ENCODE measurements at places on chromosomes 5 and 9. TPM values are rescaled to one million over a fixed set of nuclear protein-coding genes. Genes with fewer than 3 reads are reported as not detected.

SH3GL2 gene
- polyA plus RNA-seq = not detected

REXO4 gene
- 19.4 TPM for polyA plus RNA-seq

ADAMTS12 gene
- 5.1 TPM for polyA plus RNA-seq

TAF11L5 gene
- not detected for polyA plus RNA-seq

C1QTNF2 gene
- polyA plus RNA-seq = 1.0 TPM

DNA sequence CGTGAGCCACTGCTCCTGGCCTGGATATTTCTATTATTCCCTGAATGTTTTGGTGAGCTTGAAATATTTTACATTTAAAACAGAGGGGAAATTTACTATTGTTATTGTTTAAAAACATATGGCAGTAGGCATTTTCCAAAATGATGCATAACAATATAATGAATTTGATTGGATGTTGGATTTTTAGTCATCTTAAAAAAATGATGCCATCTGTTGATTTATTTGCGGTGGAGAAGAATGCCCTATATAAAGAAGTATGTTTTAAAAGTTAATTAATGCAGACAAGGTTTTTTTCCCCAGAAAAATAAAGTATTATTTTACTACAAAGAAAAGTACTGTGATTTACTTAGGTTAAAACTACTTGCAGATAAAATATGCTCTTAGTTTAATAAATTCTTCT is 33.4 kb upstream of the ARRDC3 start:
- no peak for DNase-seq

- no peak for DNase-seq
These were observed 107.8 kb upstream of the ADAMTSL1 start for GRCh38 chr9:18366184-18366583.

DNA sequence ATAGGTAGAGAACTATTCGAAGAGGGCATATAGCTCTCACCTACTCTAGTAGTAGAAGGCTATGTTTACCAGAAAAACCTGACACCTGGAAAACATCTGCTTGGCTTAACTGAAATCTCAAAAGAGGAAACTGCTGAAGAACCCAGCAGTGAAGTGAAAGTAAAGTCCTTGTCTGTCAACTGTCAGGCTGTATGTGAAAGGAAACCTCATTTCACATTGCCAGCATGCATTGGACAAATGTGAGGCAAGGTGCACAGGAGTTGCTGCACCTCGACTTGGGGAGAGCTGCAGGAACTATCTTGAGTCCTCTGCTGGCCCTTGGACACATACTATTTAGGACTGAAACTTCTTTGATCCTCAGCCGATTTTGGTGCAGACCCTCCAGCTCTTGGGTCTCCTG is 53.3 kb downstream of the NREP start:
- DNase-seq = no peak

DNA sequence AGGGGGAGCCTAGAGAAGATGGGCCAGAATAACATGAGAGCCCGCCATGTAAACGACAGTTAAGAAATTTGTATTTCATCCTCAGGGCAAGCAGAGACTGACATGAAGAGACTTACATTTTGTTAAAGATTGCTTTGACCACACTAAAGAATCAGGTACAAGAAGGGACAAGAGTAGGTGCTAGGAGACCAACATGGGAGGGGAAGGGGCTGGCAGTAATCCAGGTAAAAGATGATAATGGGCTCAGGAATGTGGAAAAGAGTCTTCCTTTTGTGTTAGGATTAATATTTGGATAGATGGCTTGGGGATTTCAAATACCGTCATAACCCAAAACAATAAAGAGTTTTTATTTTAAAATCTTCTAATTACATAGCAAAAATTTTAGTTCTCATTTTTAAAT is 137.3 kb downstream of the ZNF462 start:
- DNase-seq = no peak

DNA sequence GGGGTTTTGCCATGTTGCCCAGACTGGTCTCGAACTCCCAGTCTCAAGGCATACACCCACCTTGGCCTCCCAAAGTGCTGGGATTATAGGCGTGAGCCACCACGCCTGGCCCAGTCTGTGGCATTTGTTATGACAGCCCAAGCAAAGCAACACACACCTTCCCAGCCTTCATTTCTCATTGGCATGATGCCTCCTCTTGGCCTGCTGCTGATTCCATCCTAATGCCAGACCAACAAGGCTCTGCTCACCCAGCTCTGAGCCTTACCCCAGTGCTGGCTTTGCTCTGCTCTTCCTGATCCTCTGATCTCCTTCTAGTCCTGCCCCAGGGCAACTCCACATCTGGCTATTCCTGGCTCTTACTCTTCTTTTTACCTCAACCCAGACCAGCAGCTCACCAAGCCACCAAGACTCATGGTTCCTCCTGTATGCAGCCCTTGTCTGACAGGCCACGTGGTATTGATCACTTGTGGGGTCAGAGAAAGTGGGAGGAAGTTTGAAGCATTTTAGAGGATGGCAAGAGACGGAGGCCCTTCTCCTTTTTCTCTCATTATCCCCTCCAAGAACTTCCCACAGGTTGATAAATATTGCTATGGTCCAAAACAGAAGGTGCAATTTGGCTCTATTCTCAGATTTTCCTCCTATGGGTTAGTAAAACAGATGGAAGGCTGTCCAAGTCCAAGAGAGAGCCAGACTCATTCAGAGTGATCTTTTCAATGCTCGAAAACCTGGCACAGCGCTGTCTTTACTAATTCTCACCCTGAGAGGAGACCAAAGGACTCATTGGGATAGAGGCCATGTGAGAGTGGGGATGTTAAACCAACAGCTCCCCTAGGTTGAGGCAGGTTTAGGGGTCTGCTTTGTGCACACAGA is 958 bp downstream of the CD180 start:
- no peak for DNase-seq

GRCh38 chr9:37931592-37931991 is 27.7 kb upstream of the SLC25A51 start:
- DNase-seq = no peak

GRCh38 chr9:136306211-136307208 is 2.6 kb upstream of the CCDC187 start:
- DNase-seq = no peak

DNA sequence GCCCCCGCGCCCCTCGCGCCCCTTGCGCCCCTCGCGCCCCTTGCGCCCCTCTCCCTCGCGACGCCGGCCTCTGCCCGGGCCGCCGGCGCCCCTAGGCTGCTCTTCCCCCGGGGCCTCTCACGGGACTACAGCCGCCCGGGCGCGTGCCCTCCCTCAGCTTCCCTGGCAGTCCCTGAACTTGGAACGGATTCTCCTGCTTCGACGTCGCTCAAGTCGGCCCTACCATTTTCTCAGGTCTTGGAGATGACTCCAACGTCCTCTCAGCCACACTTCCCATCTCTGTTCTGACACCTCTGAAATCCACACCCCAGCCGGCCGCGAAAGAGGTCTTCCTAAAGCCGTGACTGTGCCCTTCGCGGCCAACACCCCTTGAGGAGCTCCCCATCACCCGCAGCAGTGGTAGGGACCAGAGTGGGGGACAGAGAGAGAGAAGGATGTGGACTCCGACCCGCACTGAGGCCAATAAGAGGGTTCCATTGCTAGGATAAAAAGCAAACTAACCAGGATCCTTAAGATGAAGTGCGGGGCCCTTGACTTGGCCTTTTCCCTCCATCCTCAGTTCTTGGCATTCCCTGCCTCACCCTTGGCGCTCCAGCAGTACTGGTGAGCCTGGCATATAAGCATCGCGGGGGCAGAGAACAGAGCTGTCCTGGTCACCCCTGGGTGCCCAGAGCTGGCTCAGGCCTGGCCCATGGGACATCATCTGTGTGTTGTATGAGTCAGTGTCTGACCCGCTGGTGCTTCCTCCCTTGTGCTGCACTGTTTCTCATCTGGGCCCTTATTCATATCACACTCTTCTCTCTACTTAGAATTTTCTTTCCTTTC is 38.6 kb upstream of the GARNL3 start:
- peak; percentile 48 for DNase-seq

- DNase-seq = no peak
These were observed 27.1 kb downstream of the RUFY1 start for GRCh38 chr5:179577286-179577960.

GRCh38 chr5:37428044-37428443 is 48.9 kb downstream of the WDR70 start:
- DNase-seq = no peak

DNA sequence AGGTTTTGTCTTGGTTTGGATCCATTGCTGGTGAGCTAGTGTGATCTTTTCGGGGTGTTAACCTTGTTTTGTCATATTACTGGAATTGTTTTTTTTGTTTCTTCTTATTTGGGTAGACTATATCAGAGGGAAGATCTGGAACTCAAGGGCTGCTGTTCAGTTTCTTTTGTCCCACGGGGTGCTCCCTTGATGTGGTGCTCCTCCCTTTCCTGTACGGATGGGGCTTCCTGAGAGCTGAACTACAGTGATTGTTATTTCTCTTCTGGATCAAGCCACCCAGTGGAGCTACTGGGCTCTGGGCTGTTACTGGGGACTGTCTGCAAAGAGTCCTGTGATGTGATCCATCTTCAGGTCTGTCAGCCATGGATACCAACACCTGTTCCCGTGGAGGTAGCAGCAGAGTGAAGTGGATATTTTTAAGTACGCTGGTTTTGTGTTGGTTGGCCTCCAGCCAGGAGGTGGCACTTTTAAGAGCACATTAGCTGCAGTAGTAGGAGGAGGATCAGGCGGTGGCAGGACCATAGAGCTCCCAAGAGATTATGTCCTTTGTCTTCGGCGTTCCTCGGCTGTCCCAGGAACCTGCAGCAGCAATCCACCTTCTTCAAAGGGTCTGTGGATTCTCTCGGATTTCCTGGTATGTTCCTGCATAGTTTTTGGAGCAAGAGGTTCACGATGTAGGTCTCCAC is 27.2 kb downstream of the SCAMP1 start:
- no peak for DNase-seq

DNA sequence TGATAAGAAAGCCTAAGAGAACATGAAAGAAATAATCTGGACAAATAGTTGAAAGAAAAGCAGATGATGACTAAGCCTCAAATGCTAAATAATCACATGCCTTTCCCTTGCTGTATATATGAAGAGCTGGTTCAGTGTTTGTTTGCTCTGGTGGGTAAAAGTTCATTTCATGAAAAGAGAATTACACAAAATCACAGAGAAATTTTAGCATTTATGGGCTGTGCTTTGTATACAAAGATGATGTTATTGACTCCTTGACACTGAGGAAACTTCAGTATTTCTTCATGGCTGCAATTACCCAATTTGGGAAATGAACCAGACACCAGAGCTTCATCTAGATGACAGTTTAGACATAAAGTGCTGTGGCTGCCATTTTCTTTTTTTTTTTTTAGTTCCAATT is 527.2 kb downstream of the NR2F1-AS1 start:
- DNase-seq = no peak

- DNase-seq = no peak
These were observed 19.3 kb downstream of the NREP start for GRCh38 chr5:111737716-111738115.

DNA sequence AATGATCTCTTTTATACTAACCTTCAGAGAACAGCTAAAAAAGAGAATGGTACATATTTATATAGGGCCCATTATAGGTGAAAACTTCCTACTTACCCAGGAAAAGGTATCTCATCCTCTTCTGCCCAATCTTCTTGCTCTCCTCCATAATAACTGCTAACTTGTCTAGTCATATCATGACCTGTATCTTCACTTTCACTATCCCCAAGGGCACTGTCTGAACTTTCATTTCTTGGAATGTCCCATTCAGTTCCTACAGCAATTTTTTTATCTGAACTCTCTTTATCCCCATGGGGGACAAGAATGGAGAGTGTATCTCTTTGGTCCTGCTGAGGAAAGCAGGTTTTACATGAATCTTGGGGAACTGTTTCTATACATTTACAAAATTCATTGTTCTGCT is 36.4 kb upstream of the RAPGEF6 start:
- no peak for DNase-seq
